Caki2 (cell line): ENCODE measurements at places on chromosomes 3 and 15.
A peak's percentile ranks its signal among the peaks of the same experiment; 100 is the strongest.

DNA sequence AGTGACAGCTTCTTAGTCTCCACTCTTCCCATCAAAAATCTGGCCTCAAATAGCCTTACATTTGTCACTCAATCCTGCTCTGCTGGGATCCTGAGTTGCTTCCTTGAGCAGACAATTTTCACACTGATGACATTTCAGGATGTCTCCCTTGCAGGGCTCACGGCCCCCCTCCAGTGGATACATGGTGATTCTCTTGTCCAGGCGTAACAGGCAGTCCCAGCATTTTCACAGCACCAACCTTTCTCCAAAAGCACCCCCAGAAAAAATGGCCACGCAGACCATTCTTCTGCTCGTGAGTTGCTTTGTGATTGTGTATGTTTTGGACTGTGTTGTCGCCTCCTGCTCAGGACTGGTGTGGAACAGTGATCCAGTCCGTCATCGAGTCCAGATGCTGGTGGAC, 47.4 kb upstream of the WNT7A start:
- DNase-seq = no peak

DNA sequence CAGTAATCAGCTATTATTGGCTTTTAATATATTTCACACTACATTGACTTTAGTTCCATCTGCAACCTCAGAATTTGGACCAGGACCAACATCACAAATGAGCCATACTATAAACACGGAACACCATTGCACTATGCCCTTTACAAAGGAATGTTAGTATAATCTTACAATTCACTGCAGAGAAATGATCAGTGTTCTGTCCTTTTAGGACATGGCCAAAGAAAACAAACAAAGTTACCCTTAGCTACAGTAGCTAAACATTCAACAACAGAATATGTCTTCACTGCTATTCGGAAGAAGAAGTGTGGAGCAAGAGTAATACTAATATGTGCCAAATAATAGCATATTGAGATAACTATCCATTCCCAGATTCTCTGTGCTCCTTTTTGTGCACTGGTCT, 90.4 kb downstream of the NAALADL2 start:
- peak; percentile 92 for DNase-seq

GRCh38 chr3:194964809-194965208, 279.1 kb downstream of the FAM43A start:
- no peak for DNase-seq

DNA sequence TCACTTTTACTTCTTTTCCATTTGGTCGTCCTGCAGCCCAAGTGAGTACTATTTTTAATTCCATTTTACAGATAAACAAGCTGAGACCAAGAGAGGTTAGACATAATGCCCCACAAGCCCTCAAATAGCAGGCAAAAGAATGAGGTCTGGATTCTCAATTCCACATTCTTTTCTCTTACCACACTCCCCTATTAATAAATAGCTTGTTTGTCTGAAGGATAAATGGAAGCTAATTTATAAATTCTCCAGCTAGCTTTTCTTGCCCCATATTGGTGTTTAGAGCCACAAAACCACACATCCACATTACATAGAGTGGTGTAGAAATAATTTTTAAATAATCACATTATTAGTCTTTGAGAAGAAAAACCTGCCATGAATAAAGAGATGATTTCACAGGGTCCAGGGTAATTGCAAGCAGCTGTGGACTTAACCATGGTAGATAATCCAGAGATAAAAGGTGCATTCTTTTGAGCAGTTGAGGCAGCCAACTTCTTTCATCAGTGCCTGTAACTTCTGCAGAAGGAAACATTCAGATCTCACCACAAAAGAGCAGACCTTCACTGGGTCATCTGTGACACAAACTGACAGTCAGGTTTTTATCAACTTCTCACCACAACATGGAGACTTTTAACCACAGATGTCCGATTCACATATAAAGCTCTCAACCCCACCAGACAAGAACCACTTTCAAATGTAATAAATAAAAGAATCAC, 313.4 kb upstream of the STT3B start:
- no peak for DNase-seq

DNA sequence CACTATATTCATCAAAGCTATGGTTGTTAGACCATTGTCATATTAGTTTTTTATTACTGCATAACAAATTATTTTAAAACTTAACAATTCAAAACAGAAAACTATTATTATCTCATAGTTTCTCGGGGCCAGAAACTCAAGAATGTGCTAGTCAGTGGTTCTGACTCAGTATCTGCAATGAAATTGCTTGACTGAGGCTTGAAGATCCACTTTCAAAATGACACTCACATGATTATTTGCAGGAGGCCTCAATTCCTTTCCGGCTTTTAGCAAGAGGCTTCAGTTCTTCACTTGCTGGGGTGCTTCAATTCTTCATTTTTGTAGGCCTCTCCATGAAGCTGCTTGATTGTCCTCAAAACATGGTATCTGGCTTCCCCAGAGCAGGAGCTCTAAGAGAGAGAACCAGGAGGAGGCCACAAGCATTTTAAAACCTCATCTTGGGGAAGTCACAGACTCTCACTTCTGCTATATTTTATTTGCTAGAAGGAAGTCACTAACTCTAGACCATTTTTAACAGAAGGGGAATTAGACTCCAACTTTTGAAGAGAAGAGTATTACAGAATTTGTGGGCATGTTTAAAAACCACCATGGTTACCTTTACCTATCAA, 383.7 kb downstream of the MFSD1 start:
- no peak for DNase-seq

DNA sequence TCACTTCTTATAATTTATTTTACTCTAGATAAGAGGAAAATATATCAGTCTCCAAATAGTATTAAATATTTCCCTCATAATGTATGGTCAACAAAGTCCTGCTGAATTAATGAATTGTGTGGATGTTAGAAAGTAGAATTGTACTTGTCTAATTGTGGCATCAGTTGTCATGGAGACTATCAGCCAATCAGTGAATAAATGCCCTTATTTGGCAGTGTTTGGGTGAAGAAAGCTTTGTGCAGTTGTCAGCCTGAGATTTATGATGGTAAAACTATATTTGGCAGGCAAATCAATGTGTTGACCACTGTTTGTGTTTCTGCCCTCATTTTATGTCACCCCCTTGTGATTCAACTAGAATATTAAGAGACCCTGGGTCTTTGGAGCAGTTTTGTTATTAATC, 293.6 kb upstream of the MDFIC2 start:
- peak; percentile 21 for DNase-seq

- DNase-seq = no peak
These were observed 646.0 kb upstream of the CFAP20DC start for GRCh38 chr3:59695860-59696259.

- DNase-seq = no peak
These were observed 88.8 kb downstream of the MEGF11 start for GRCh38 chr15:66164788-66165187.

DNA sequence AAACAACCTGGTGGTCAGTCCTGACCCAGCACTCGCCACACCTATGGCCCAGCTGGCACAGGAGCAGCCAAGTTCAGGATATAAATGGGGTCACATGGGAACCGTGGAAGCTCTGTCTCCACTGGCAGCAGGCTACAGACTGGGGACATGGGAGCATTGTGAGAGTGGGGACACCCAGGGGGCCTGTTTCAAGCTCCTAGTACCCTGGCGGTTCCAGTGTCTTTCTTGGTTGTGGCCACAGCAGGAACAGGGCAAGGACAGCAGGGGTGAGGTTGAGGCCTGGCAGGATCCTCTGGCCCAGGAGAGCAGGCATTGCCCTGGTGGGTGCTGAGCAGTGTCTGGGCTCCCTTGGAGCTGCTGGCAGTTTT, 1.9 kb downstream of the CSK start:
- no peak for DNase-seq

GRCh38 chr15:96268442-96269204, 61.9 kb upstream of the NR2F2 start:
- DNase-seq = peak; percentile 68

GRCh38 chr3:187352581-187353575, 15.3 kb upstream of the RTP4 start:
- DNase-seq = peak; percentile 77

- no peak for DNase-seq
These were observed 160.8 kb downstream of the TUSC7 start for GRCh38 chr3:116870379-116870778.

DNA sequence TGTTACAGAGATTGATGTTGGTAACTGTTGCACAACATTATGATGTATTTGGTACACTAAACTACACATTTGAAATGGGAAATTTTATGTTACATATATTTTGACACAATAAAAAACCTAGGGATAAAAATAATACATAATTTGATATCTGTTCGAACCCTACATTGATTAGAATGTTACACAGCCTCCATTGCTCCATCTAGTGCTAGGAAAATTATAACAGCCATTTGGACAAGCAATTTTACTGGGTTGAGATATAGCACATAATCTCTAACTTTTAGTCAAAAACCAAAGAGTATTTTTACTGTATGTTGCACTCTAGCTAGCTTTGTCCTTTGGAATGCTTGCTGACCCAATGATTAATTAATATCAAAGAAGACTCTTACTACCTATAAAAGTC, 108.1 kb downstream of the LSAMP start:
- no peak for DNase-seq

GRCh38 chr3:39220407-39221140, 28.2 kb upstream of the XIRP1 start:
- DNase-seq = no peak

GRCh38 chr3:4281991-4282390, 21.2 kb upstream of the SETMAR start:
- no peak for DNase-seq
